ENCODE measurements at places on chromosomes 5 and 9.
A peak's percentile ranks its signal among the peaks of the same experiment; 100 is the strongest.

DNA sequence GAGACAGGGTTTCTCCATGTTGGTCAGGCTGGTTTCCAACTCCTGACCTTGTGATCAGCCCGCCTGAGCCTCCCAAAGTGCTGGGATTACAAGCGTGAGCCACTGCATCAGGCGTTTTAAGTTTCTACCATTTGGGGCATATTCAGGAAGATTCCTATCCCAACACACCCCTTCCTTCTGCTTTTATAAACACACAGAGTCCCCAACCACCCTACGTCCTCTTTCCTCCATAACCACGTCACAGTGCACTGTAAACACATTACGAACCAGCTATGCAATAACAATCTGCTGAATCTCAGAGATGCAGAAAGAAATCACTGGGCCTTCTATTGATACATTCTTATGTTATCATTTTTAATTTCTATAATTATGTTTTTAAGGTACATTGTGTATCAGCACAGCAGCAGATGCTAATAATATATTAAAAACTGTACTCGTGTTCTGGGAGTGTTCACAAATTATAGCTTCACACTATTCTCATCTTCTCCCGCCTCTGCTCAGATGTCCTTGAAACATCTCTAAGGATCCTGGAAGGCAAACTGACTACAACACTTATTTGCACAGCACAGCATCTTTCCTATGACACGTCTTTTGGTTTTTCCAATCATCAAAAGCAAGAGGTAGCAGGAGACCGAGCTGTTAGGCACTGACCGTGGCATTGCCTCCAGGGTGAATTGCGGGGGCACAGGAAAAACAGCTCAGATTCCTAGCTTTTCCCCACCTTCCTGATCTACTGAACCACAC is 60.2 kb downstream of the KCNIP1 start:
- no peak for DNase-seq

DNA sequence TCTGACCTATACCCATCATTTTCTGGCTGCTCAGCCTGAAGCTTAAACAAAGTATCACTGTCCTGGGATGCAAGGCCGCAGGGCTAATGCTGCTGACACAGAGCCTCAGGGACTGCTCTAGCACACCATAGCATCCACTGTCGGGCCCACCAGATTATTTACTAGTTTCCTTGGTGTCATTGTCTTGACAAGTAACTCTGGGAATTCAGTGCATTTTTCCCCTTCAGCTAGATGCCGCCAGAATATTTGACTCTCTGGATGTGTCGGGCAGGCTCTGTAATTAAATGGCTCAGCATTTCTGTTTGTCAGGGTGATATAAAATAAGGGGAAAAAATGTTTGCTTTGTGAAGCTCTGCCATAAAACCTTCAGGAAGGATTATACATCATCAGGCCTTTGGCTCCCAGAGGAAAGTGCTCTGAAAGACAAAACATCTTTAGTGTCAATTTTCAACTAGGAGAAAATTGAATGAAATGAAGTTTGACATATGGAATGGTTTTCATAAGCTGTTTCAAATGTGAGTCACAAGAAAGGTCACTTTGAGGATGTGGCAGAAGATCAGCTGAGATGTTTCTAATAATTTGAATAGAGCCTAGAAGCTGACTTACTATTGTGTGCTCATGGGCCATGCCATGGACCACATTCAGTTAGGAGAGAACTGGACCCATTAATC is 350.1 kb downstream of the TMEM232 start:
- peak; percentile 75 for DNase-seq

DNA sequence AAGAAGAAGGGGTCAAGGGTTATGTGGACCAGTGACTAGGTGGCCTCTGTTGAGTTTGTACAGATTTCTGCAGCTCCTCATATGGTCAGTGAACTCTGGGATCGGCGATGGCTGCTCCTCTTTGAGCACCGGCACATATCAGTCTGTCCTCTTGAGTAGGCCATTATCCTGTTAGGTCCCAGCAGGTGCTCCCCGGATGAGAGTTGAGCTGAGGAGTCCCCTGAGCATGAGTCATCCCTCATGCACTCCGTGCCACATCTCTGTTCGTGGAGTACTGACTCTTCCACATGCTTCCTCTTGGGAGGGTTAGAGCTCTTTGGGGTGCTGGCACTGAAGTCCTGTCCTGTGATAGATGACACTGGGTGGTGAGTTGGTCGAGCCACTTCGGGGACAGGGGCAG is 143.7 kb downstream of the PTTG1 start:
- DNase-seq, result no peak

DNA sequence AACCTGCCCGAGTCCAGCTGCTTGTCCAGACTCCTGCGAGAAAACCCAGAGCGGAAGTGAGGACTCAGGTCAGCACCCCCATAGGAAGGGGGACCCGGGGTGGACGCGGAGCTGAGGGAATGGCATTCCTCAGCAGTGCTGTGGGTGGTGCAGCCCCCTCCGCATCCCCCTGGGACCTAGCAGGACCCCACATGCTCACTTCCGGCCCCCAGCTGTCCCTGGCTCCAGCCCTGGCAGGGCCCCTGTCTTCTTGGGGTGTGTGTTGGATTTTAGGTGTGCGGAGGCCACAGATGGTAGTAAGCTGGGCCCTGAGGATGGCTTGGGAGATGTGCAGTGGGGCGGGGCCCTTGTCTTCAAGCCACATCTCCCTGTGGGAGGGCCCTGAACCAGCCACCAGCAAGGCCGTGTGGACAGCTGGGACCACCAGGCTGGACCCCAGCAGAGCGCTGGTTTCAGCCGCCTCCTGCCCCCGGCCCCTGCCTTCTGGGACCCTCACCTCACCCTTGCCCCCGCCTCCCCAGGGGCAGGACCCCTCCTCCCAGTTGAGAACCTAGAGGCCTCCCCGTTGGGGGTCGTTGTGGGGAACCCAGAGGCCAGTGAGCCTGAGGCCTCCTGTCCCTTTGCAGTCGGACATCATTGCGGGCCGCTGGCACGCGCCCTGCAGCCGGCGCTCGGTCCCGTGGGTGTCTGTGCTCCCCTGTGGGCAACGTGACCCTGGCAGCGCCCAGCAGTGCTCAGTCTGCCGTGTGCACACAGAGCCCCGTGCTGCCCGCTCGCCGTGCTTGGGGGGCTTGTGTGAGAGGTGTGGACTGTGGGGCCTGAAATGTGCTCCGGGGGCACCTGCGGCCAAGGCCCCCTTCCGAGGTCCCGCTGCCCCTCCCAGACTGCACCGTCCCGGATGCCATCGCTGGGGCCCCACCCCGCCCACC is 10.8 kb upstream of the SLC9A3 start:
- DNase-seq, result no peak

DNA sequence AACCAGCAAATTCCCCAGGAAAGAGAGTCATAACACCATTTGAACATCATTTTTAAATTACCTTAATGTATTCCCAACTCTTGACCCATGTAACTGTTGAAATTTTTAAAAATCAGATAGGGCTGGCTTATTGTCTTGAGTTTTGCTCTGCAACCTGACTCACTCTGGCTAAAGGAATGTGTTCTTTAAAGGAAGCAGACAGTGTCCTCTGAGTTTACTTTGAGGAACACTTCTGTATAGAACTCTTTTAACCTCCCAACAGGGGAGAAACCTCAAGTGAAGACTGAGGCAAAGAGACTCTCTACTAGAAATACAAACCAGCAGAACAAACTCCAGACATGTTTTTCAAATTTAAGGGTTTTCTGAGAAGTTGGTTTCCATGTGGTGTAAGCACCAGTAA is 248.9 kb downstream of the CWC27 start:
- DNase-seq, result peak; percentile 35

- no peak for DNase-seq
These were observed 493.0 kb upstream of the WWC1 start for GRCh38 chr5:167798448-167798847.

DNA sequence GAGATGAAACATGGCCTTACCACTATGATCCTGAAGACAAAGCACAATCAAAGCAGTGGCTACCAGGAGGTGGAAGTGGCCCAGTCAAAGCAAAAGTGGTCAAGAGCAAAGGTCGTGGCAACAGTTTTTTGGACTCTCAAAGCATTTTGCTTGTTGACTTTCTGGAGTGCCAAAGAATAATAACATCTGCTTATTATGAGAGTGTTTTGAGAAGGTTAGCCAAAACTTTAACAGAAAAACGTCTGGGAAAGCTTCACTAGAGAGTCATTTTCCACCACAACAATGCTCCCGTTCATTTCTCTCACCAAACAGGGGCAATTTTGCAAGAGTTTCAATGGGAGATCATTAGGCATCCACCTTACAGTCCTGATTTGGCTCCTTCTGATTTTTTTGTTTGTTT is 33.6 kb upstream of the MAMDC2 start:
- no peak for DNase-seq

GRCh38 chr9:87301371-87301770 is 196.3 kb upstream of the DAPK1 start:
- DNase-seq, result no peak

DNA sequence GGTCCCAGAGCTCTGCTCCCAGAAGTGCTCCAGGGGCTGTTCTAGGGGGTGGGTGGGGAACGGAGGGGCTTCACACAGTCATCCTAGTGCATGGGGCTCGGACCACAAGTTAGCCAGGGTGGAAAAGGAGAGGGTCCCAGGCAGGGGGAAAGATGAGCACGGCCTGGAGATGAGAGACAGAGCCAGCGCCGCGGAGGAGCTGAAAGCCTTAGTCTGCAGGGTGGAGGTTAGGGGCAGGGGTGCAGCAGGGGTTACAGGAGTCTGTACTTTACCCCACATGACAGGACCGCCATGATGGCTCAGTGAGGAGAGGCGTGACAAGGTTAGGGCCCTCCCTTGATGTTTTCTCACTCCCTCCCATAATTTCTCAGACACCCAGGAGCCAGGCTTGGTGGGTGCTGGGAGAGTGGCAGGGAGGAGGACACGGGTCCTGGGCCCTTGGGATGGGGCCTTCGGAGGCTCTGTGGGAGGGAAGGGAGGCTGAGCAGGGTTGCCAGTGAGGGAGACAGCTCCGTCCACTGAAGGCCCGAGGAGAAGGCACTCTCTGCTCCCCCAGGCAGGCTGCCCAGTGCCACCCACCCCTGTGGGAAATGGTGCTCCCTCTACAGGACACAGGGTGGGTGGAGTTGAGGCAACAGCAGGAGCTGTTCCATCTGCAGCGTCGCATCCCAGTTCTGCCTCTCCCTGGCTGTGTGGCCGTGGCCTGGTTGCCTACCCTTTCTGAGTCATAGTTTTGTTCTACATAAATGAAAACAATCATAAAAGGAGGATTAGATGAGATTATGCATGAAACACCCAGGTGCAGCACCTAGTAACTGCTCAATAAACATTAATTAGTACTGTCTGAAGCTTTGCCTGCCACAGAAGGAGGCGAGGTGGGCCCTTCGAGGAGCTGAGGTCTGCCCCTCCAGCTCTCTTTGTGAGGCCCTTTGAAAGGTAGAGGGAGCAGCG is 66.2 kb downstream of the NDST1 start:
- DNase-seq, result no peak

DNA sequence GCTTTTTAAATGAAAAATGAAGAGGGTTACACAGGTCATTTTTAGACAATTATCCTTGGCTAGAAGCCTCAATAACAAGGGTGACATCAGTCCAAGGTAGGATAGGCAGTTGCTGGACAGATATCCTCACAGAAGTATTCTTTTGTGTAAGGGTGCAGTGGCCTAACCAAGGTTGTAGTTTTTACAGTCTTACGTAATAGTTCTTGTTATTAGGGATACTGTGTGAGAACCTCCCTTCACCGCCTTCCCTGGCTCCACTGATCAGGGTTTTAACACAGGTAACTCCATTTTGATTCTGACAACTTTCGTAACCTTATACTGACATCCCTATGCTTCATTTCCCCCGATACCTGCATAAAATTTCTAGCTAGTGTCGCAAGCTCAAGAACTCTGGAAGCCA is 8.7 kb upstream of the CAPSL start:
- DNase-seq, result no peak

GRCh38 chr5:167709625-167710024 is 581.8 kb upstream of the WWC1 start:
- no peak for DNase-seq

- no peak for DNase-seq
These were observed 1.7 kb downstream of the RXFP3 start for GRCh38 chr5:33937707-33938506.

GRCh38 chr5:8839361-8840055 is 706.4 kb downstream of the SEMA5A start:
- peak; percentile 37 for DNase-seq

DNA sequence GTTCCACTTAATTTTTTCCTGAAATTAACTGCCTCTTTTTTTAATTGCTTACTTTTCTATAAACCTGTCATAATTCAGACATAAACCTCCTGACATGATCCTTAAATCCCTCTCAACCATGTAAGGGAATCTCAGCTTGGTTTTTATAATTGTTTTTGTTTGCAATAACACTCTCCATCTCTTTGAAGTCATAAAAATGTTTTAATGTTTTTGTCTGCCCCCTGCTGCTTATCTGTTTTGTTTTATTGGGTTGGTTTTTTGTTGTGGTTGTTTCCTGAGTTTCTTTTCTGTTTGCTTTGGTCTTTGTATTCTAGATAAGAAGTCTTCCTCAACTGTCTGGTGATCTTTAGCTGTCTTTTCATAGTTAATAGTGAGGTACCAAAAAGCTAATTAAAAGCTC is 142.0 kb downstream of the CDH6 start:
- no peak for DNase-seq

DNA sequence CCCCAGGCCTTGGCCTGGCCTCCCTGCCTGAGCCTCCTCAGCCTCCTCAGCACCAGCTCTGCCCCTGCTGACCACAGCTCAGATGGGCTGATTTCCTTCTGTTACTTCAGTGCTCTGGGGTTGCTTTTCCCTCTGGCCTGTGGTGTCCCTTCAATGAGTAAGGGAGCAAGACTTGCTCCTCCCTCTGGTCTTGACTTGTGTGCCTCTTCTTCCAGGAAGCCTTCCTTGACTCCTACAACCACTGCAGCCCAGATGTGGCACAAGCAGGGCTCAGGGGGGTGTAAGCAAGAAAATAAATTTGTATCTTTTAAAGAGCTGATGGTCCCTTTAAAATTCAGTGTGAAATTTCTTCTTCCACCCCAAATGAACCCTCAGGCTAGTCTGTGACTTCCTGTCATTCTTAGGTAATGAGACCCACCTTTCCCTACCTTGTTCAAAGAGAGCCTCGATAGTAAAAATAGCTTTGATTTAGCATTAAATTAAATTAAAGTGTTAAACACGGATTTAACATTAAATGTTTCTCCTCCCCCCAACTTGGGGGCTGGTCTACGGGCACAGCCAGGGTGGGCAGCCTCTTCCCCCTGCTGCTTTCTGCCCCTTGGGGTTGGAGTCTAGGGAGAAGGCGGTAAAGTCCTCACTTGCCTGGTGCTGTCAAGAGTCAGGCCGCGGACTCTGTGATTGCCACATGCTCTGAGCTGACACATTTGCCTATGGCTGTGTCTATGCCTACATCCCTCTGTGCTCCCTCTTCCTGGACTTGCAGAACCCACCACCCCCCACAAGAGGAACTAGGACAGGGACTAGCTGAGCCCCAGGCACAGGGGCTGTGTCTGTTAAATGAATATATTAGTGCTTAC is 64.5 kb downstream of the OLFM1 start:
- DNase-seq, result no peak

- DNase-seq, result no peak
These were observed 8.0 kb downstream of the CLPTM1L start for GRCh38 chr5:1336749-1337488.

DNA sequence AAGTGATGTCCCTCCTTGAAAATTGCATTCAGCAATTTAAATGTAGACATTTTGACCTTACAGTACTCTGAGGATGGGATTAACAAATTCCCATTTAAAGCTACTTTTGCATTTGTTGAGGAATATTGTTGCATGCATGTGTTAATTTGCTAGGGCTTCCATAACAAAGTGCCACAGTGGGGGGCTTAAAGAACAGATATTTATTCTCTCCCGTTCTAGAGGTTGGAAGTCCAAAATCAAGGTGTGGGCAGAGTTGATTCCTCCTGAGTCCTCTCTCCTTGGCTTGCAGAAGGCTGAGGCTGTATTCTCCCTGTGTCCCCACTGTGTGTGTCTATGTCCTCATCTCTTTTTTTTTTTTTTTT is 51.8 kb upstream of the CDK20 start:
- no peak for DNase-seq

- DNase-seq, result no peak
These were observed 543.1 kb downstream of the KIF4B start for GRCh38 chr5:155556700-155557099.
